ENCODE measurements at places on chromosomes 12 and 14. TPM values are rescaled to one million over a fixed set of nuclear protein-coding genes. Genes with fewer than 3 reads are reported as not detected.

FLRT2 gene
- 2.1 TPM for total RNA-seq

WNT5B gene
- total RNA-seq: 50.2 TPM

- peak overlapping the region; percentile 81 for H3K4me3 ChIP-seq
- no peaks in the 10 kb centered on the region for H3K27me3 ChIP-seq
- H3K4me1 ChIP-seq: peaks cover 28% of the 10 kb centered on the region
- DNase-seq: no peak
- H3K27ac ChIP-seq: no peak overlapping the region
- H3K36me3 ChIP-seq: no peaks in the 10 kb centered on the region
These were observed 589 bp upstream of the ZNF219 start for GRCh38 chr14:21098892-21099595.

- peak; percentile 100 for DNase-seq
- peaks cover 80% of the 10 kb centered on the region for H3K4me1 ChIP-seq
- peak overlapping the region; percentile 39 for H3K4me3 ChIP-seq
- no peaks in the 10 kb centered on the region for H3K27me3 ChIP-seq
- no peaks in the 10 kb centered on the region for H3K36me3 ChIP-seq
- H3K27ac ChIP-seq: peak overlapping the region; percentile 98
These were observed 132.8 kb upstream of the HIF1A start for GRCh38 chr14:61562321-61563161.

- DNase-seq: no peak
- no peaks in the 10 kb centered on the region for H3K36me3 ChIP-seq
- 0 out of 2 replicates have a peak, but pooled peaks cover 12% of the 10 kb centered on the region for H3K4me1 ChIP-seq
These were observed 111.7 kb downstream of the KTN1 start for GRCh38 chr14:55691659-55692058.

All from PC-9 (cell line).